Stimulated activated CD4-positive, alpha-beta T cell treated with anti-CD3 and anti-CD28 coated beads, Interleukin-12 subunit alpha, Interleukin-12 subunit beta, amount 100 ng/mL, for 48 hours (primary cell): ENCODE measurements at places on chromosomes 12 and 14.

DNA sequence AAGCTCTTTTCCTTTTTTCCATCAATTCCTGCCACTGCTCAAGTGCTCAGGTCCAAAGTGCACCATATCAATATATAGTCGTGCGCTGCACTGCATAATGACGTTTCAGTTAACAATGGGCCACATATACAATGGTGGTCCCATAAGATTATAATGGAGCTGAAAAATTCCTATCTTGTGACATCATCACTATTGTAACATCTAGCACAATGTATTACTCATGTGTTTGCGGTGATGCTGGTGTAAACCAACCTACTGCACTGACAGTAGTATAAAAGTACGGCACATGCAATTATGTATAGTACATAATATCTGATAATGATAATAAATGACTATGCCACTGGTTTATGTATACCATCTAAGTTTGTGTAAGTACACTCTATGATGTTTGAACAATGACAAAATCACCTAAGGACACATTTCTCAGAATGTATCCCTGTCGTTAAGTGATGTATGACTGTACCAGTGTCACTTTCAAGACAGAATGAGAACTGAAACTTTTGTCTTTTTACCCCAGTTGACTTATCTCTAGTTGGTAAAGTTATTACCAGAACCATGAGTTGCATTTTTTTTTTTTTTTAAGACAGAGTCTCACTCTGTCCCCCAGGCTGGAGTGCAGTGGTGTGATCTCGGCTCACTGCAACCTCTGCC, 53.7 kb upstream of the INSM2 start:
- DNase-seq: no peak

DNA sequence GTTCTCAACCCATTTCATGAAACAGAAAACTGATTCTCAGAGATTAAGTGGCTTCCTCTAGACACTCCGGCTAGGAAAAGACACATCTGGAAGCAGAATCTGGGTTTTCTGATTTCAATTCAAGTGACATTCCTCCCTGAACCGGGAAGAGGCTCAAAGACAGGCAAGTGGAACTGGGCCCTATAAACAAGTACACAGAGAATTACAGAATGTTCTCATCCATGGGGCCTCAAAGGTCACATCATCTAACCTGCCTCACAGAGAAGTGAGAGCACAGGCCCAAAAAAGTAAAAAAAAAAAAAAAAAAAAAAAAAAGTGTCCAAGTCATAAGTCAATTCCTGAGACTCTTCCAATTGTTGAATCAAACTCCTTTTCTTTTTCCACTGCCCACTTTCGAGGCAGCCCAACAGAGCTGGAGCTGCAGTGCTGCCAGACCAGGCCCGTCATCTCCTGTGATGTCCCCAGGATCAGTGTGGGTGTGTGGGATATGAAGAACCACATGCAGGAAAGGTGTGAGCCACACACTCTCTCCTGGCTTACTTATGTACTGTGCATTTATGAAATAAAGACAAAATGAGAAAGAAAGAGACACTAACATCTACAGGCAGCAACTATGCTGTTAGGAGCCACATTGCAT, 2.8 kb upstream of the KRT1 start:
- no peak for DNase-seq

DNA sequence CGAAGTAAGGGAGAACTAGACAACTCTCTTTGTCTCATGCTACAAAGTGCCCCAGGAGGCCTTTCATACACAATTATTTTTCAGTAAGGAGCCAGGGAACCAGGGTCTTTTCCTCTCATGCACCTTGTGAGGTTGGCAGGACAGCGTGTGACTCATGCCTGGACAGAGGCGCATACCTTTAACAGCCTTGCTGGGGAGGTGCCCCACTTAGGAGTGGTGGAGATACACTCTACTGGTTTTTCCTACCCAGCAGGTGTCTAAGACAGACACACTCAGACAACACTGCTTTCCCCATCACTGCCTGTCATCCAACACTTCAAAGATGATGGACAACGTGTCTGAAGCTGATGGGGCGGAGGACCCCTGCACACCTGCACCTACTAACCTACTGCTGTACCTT, 49.1 kb downstream of the B4GALNT3 start:
- DNase-seq: no peak

DNA sequence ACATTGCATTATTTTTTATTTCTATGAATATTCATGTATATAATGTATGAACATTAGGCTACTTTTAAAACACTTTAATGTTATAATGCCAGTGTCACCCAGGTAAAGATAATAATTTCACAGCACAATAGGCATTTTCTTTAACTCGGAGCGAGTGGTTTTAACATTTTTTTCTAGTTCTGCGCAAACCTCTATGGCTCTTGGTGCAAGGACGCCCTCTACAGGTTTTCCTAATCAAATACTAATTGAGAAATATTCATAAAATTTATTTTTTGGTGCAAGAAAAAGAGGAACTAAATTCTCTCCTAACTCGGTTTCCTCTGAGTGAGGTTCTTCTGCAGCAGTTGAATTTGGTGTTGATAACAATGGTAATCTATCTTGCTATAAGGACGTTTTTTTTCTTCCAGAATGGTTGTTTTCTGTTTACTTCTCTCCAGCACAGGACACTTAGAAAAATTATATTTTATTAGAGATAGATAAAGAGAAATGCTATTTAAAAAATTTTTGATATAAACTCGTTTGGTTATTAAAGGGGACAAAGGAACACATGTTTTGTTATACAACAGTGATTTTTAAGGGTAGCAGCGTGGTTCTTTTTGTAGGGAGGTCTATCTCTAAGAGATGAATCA, 2.4 kb upstream of the WIF1 start:
- DNase-seq: peak; percentile 21

DNA sequence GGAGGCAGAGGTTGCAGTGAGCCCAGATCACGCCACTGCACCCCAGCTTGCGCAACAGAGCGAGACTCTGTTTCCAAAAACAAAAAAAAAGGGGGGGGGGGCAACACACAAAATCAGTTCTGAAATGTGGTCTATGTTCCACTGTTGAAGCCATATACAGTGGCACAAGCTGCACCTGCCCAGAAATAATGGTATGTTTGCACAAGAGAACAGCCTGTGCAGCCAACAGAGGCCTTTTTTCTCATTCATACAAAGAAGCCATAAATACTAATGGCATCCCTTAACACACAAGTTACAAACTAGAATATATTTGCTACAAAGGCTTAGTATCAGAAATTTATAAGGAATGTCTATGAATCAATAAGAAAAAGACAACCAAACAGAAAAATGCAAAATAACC, 37.1 kb downstream of the ITPR2 start:
- no peak for DNase-seq

DNA sequence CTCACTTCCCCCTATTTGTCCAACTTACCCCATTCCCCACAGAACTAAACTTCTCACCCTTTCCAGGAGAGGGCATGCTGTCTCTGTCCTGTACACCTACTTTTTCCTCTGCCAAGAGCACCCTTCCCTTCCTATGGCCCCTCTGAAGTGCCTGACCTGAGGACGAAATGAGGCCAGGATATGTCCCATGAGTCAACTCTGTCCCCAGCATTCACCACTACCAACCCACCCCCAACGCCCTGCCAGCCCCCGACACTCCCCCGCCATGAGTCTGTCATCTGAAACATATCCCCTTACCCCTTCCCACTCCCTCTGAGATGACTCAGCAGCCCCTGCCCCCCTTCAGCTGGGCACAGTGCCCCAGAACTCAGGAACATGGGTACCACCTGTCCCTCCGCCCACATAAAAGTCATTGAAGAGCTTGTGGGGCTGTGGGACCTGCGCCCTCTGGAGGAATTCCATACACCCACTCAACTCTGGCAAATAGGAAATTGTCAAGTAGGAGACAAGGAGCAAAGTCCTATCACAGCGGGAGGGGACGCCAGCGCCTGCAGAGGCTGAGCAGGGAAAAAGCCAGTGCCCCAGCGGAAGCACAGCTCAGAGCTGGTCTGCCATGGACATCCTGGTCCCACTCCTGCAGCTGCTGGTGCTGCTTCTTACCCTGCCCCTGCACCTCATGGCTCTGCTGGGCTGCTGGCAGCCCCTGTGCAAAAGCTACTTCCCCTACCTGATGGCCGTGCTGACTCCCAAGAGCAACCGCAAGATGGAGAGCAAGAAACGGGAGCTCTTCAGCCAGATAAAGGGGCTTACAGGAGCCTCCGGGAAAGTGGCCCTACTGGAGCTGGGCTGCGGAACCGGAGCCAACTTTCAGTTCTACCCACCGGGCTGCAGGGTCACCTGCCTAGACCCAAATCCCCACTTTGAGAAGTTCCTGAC, 26.3 kb downstream of the ITGA7 start:
- no peak for DNase-seq

DNA sequence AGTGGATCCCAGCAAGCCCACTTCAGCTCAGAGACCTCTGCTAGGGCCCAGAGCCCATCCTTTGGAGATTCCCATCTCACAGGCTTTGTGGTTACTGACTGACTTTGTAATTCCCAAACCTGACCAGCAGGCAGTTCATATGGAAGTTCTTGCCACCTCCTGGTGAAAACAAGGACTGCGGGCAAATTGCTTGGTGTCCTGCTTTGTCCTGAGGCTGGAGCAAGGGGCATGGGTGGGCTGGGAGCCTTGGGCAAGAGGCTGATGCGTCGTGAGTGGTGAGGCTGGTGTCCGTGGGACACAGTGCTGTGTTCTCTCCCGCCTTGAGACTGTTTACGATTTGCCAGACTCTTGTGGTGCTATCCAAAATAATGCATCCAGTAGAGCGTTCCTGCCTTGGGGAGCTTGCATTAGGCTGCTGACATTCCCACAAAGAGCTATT, 91.0 kb downstream of the LRRC74A start:
- DNase-seq: no peak

DNA sequence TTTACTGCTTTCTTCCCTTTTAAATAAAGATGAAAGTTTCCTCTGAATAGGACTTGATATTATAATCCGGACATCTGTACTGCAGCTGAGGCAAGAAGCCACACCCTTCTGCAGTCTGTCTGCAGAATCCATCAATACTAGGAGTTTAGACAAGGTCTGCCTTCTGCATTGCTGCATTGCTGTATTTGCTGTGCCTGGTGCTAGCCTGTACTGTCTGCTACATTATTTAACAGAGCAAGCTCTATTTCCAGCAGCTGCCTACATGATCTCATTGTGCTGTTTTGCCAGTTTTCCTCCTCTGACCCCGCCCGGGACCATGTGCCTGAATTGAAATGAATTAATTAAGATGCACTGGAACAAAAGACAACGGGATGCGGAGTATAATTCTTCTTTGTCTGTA, 1.7 kb downstream of the TUBA1A start:
- DNase-seq: no peak

DNA sequence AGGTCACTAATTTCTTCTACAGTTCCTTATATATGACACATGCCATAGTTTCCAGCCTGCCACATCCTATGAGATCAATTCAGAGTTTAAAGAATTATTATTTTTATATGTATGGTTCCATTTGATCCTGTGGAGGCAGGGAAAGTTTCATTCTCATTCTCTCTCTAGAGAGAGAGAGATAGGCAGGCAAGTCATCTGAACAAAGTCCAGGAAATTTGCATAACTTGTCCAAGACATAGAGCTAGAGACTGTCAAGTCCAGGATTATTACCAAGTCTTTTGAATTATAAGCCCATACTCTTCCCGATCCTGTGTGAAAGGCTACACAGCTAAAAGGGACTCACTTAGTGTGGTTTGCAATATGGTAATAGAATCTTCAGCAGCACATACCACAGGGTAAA, 215.3 kb downstream of the SSPN start:
- DNase-seq: no peak

DNA sequence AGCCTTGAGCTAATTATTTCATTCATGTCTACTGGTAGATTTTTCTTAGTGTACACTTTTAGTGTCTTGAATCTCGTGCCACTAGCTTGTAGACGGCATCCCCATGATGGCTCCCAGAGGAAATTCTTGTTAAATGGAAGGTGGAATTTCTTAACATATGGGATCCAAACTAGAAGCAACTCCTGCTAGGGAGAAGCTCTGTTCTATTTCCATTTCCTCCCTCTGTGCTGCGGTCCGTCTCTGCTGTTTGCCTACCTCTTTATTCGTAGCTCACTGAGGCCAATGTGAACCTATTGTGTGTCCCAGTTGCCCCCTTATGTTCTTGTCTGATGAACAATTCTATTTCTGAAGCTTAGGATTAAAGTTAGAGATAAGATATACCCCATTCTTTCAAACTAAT, 588 bp downstream of the PIK3C2G start:
- DNase-seq: no peak

DNA sequence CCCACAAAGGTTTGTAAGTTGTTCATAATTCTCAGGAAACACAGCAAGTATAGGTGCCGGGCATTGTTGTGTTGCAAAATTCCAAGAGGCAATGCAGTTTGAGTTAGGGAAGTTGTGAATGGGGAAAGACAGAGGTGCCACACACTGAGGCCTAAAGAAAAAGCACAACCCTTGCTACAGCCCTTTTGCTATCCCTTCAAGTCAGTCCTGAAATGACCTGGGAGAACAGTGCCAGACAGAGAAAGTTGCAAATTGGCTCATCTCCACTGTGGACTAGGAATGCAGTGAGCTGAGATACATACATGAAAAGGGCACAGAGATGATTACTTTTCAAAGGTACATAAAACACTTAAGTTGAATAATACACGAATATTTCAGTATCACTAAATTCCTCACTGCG, 213.3 kb upstream of the TMTC1 start:
- DNase-seq: no peak

DNA sequence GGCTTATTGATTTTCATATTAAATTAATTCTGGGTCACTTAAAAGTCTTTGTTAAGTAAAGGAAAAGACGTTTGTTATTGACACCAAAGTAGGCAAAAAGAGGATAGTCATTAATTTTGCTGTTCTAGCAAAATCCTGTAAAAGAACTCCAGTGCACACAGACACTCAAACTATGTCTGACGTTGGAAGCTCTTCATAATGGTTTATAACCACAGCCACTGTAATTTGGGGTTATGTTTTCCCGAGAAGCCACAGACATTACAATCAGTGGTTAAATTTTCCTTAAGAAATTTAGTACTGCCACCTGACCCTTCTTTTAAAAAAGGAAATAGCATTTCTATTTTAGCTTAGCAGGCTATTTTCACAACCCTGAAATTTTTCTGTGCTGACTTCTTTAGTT, 267.5 kb downstream of the CCDC91 start:
- DNase-seq: no peak

- DNase-seq: no peak
These were observed 123.7 kb downstream of the DAD1 start for GRCh38 chr14:22465201-22465840.

GRCh38 chr12:123621619-123622530, 11.6 kb downstream of the EIF2B1 start:
- DNase-seq: no peak
